Cardiac fibroblast (primary cell): ENCODE measurements at places on chromosomes 1 and 21.

DNA sequence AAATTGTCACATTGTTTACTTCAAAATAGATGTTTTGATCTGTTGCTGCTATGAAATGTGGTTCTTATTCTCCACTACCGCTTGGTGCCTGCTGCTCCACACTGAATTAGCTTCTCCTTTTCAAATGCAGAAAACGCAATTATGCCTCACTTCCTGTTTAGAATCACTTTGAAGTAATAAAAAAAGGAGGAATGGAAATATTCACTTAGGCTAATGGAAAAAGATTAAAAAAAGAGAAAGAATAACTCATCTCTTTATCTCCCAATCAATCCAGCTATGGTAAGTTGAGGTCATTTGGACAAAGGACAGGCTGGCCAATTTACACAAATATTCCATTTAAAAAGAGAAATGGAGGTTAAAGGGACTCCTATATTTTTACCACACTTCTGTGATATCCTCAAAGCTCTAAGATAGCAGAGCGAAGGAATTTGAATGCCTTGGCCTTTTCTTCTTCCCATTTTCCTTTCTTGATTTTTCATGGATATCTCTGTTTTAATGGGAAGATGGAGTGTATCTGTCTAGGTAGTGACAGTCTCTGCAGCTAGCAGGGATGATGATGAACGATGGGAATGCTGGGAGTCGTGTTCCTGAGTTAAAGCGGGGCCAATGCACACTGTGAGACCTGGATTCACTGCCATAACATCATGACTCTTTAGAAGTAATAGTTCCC, 35.7 kb downstream of the RGS5 start:
- DNase-seq: no peak

GRCh38 chr1:109527098-109527811, 12.4 kb upstream of the GPR61 start:
- DNase-seq: no peak

DNA sequence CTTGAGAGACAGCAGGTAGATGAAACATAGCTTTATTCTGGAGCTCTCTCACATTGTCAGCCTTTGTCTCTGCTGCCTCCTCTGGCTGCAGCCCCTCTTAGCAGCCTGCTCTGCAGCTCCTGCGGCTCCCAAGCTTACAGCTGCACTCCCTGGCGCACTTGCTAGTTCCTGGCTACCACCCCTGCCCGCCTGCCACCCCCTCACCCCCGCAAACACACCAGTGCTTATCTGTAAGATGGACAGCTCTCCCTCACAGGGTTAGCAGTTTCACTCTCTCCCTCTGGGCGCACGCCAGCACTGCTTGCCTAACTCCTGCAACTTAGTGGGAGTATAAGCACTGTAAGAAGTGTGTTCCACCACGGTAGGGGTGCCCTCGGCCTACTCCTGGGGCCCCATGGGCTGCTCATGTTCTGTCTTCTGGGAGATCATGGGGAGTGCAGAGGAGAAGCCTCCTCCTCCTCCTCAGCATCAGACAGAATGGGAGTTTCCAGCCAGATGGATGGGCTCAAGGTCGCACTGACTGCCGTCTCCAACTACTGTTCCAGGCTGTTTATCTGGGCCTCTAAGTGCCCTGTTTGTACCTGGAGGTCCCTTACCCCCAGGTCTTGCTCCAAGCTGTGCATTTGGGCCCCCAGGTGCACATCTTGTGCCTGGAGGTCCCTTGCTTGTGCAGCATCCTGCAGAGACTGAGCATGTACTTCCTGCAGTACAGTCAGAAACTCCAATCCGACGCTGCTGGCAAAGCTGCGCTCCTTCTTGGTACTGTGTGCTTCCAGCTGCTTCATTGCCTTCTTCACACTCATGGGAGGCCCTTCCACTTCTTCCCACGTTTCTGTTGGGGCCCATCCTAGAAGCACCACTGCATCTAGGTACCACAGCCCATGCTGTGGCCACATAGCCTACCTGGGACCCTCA, 1388.1 kb downstream of the AMY1C start:
- no peak for DNase-seq

- DNase-seq: peak; percentile 83
Observed at GRCh38 chr1:202029171-202029665, 18.8 kb downstream of the ELF3 start.

DNA sequence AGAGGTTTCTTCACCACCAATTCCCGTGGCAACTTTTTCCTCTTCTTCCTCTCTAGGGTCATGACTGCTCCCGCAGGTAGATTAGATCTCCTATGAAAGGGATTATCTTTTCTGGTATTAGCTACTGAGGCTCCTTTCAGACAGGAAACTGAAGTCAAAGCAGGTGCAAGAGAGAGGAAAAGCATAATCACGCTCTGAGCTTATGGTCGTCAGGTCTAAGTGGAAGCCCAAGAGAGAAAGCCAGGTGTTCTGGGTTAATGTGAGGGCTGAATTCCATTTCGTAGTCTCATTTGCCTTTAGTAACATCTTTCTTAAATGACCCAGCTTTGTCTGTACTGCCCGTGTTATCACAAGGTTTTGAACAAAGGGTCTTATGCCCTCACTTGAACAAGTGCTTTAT, 8.3 kb upstream of the MAP3K21 start:
- DNase-seq: no peak

- no peak for DNase-seq
Observed at GRCh38 chr1:162191396-162192305, 122.2 kb downstream of the NOS1AP start.

GRCh38 chr1:220797044-220797443, 10.3 kb downstream of the MTARC1 start:
- no peak for DNase-seq

DNA sequence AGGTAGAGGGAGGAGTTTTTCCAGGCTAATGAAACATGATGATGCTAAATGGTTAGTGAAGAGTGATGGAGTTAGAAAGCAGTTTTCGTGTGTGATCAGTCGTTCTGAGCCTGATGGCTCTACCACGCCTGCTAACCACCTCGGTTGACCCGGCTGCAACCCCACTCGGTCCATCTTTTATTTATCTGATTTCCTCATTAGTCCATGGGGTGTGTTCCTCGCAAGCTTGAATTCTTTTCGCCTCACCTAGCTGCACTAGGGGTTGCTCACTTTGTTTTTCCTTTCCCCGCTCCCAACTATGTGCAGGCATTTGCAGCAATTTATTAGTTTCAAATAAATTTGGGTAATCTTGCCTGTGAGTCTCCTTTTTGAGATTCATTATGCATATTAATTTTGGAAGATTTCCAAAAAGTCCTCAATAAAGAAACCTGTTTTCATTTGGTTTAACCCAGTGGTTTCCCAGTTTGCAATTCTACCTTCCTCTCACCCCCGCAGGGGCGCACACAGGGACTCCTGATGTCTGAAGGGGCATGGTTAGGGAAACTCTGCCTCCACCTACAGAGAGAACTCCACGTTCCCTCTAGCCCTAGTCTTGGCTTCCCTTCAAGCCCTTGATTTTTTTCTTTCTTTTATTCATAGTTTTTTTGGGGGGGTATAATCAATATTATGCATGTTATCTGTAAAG, 12.6 kb downstream of the B3GALT5 start:
- DNase-seq: no peak

- no peak for DNase-seq
Observed at GRCh38 chr1:15915991-15916390, 59.9 kb downstream of the ZBTB17 start.

- DNase-seq: no peak
Observed at GRCh38 chr1:66938613-66939012, 13.8 kb downstream of the MIER1 start.

DNA sequence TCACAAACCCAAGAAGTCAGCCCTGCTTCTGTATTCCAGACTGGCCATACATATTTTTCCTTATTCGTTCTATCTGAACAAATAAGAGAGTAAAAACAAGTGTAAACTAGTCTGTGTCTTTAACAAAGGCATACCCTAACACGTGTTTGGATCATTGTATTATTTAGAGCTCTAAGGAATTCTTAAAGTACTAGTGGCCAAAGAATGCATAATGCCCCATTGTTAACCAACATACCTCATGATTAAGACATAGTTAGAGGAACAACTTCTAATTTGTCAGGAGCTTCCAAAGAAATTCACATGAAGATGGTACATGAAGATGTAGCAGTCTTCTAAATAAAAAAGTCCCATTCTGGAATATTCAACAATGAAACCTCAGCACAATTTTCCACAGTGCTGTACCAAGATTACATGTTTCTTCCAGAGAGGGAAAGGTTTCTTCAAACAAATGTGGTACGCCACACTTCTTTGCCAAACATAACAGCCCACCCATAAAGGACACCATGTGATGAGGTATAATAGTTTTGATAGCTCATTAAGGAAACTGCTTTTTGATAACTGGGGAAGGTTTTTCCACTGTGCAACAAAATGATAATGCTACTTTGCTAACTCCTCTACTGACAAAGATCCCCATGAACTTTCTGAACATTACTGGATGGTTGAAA, 5.0 kb downstream of the PALMD start:
- peak; percentile 79 for DNase-seq

- no peak for DNase-seq
Observed at GRCh38 chr21:46195595-46196195, 11.4 kb upstream of the SPATC1L start.

- peak; percentile 57 for DNase-seq
Observed at GRCh38 chr1:87684194-87684593, 355.5 kb downstream of the LMO4 start.

GRCh38 chr1:145961425-145962156, 2.8 kb downstream of the ANKRD34A start:
- peak; percentile 24 for DNase-seq

- peak; percentile 67 for DNase-seq
Observed at GRCh38 chr1:186442651-186443375, 18.1 kb downstream of the PDC start.

DNA sequence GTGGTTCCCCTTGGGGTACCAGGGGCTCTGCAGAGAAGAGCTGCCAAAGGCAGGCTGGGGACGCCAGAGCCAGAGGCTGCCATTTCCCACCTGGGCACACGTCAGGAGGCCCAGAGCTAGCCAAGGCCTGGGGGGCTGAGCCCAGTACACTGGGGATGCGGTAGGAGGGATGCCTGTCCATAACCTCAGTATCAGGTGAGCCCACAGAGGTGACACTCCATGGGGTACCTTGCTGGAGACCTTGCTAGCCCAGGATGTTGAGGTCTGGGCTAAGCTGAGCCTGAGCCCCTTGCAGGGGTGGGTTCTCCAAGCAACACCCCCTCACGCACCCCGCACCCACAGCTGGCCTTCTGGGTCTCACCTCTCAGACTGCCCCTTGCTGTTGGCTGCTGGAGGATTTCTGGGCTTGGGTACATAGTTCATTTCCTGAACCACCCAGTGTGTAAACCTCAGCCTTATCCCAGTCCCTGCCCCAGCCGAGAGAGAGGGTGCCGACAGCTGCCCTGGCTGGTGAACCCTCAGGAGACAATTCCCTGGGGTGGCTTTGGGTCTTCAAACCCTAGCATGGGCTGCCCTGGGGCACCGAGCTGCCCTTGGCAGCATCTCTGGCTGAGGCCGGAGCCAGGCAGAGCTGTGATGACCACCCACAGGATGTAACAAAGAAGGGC, 92.5 kb upstream of the VAMP3 start:
- DNase-seq: no peak

GRCh38 chr1:217354895-217355294, 276.0 kb downstream of the GPATCH2 start:
- no peak for DNase-seq

DNA sequence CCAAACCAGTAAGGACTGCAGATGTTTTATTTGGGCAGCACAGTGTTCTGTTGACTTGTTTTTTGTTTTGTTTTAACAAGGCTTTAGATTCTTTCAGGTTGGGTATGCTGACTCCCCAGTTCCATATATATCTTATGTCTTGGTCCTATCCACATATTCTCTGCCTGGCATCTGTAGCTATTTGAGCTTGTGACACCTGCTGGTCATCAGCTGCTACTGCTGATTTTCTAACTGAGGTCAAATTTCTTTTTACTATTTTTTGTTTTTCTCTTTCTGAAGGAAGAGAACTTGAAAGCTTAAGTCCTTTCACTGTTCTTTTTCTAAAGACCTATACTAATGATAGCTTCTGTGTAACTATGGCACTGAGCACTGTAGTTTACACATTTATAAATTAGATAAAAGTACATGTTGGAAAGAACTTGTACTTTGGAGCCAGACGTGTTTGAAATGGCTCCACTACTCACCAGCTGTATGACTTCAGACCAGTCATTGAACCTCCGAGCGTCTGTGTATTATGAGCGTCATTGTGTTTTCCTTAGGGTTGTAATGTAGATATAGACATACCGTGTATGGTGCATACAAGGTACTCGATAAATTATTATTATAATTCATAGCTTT, 109.4 kb downstream of the NRDC start:
- DNase-seq: peak; percentile 86

- DNase-seq: peak; percentile 66
Observed at GRCh38 chr1:82565146-82565545, 764.4 kb downstream of the ADGRL2 start.

- DNase-seq: peak; percentile 72
Observed at GRCh38 chr1:1040004-1040991, 20.4 kb downstream of the AGRN start.

GRCh38 chr1:3428899-3429298, 25.6 kb upstream of the ARHGEF16 start:
- DNase-seq: no peak

GRCh38 chr21:43667191-43667904, 8.0 kb downstream of the RRP1B start:
- peak; percentile 72 for DNase-seq

DNA sequence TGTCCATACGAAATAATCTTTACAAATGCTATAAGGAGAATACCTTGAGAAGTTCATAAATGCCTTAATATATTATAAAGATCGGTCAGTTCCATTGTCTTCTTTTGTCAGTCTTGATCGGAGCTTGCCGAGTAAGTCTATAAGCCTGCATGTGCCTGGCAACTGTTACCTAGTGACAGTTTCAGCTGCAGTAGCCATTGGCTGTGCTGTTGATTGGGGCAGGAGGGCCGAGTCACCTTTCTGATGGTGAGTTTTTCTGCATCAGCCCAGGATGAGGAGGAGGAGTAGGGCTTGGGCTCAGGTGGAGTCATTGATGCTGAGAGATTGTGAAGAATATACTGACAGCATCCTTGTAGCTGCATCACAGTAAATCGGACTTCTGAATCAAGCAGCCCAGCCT, 1.9 kb upstream of the GPR52 start:
- no peak for DNase-seq

- no peak for DNase-seq
Observed at GRCh38 chr1:23904748-23905357, 8.3 kb downstream of the CNR2 start.

DNA sequence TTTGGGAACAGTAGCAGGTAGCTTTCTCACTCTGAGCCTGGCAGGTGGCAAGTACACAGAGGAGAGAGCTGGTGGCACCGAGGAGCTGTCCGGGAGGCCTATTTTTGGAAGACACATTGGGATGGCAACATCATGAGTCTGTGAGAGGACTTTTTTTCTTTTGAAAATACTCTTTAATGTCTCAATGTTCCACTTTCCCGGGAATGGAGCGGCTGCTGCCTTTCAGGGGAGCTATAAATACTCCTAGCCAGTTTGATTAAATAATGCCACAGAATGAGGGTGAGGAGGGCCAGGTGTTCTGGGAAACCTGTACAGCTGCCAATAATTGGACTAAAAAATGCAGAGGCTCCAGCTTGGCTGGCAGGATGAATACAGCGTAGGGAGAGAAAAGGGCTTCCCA, 93.3 kb upstream of the COG2 start:
- no peak for DNase-seq

- no peak for DNase-seq
Observed at GRCh38 chr21:31530897-31531705, 128.4 kb upstream of the SOD1 start.

- DNase-seq: peak; percentile 88
Observed at GRCh38 chr1:196180847-196181593, 427.2 kb downstream of the KCNT2 start.

GRCh38 chr1:188641566-188642211, 1812.9 kb downstream of the PLA2G4A start:
- no peak for DNase-seq

- DNase-seq: peak; percentile 40
Observed at GRCh38 chr1:245673881-245674414, 519.2 kb downstream of the KIF26B start.
